ENCODE measurements at places on chromosomes 5 and 9.

- DNase-seq: no peak
Measured at GRCh38 chr5:25107853-25108252, 463.1 kb upstream of the CDH10 start.

DNA sequence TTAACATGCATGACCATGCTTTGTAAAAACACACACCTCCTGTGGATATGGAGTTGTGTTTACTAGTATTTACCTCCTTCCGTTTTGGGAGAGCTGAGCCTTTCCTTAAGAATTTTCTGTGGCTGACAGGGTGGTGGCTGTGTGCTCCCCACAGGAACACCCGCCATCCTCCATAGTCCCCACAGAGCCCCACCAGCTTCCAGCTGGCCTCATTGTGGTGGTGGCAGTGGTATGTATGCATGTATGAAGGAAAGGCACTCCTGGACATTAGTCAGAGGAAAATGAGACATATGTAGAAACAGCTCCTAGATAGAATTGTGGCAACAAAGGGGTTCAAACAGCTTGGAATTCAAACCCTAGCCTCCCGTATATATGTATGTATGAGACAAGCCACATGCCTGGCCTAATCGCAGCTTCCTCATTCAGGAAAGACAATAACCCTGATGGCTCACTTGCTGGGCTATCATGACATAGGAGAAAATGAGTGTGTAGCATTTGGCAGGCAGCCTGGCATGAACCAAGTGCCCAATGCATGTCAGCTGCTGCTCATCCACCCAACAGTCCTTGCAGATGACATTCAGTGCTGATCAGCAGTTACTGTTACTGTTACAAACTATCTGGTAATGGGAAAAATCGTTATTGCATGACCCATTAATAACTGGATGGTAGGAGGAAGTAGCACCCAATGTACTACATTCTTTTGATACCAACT lies 459.7 kb downstream of the EBF1 start:
- no peak for DNase-seq

DNA sequence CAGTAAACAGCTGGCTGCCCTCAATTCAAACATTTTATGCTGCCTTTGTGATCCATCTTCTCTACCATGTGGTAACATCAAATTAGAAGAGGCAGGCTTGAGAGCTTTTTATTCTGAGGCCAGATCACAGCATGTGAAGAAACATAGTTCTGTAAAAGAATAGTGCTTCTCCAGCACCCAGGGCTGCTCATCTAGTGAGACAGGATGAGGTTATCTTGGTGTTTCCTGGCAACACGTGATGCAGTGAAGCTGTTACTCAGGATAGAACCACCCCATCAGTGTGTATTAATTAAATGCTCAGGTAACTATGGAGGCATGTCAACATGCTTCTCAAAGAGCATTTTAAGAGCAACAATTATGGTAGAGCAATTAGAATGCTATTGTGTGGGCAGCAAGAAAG lies 400.5 kb upstream of the ACO1 start:
- DNase-seq: no peak

- DNase-seq: no peak
Measured at GRCh38 chr9:112194969-112195431, 19.9 kb upstream of the SUSD1 start.

GRCh38 chr9:70578720-70579119 lies 164.3 kb upstream of the KLF9 start:
- no peak for DNase-seq

GRCh38 chr5:111228520-111229220 lies 4.5 kb downstream of the CAMK4 start:
- DNase-seq: no peak

DNA sequence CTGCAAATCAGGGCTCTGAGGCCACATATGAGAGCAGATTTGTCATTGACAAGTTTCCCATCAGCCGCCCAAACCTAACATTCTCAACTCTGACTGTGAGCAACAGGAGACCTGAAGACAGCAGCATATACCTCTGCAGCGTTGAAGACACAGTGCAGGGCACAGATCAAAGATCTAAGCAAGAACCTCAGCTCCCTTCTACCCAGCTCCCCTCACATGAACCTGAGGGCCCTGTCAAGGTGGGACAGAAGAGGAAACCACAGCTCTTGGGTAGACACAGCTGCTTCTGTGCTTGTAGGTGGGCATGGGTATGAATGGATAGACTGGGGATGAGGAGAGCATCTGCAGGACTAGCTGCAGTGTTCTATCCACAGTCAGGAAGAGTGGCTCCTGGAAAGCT lies 8.7 kb upstream of the PRSS3 start:
- DNase-seq: no peak

- DNase-seq: peak; percentile 45
Measured at GRCh38 chr9:77488439-77489126, 159.5 kb downstream of the GNA14 start.

DNA sequence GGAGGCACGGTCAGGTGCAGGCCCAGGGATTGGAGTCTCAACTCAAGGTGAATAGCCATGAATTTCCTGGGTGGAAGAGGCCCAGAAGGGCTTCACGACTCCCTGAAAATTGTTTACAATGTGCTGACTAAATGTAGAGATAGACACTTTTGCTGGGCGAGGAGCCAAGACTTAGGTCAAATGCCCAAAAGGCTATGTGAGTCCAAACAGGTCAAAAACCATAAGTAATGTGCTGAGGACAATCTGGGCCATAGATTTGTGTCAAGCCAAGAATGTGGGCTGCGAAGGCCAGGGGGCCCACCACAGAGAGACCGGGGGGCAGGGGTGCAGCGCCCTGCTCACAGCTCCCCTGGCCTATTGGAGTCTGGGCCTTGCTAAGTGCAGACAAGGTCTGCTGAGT lies 197.8 kb downstream of the HSPA4 start:
- peak; percentile 41 for DNase-seq

- DNase-seq: no peak
Measured at GRCh38 chr5:138245717-138246116, 28.7 kb downstream of the GFRA3 start.

GRCh38 chr5:52657247-52657645 lies 130.5 kb upstream of the ITGA1 start:
- DNase-seq: peak; percentile 55

- no peak for DNase-seq
Measured at GRCh38 chr5:163434401-163434866, 3.0 kb upstream of the CCNG1 start.

DNA sequence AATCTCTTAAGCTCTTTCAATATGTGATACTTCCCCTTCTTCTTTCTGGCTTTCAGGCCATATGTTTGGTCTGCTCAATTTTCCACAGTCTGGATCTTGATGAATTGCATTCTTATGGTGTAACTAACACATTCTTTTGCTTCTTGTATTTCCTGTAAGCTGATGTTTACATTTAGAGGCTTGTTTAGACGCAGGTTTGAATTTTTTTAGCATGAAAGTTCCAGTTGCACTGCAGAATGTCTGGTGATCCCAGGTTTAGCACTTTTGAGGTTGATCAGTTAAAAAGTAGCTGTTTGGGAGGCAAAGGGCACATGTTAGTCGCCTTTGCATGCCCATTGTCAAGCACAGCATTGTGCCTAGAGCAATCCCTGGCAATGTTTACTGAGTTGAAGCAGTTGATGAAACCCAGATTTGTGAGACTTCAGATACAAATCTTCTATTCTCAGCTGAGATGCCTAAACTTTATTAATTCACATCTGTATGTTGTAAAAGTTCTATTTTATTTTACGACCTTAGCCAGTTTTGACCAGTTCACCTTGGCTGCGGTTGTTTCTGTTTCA lies 59.6 kb upstream of the SPATA31C2 start:
- peak; percentile 15 for DNase-seq

GRCh38 chr5:22329683-22330082 lies 523.5 kb downstream of the CDH12 start:
- DNase-seq: no peak

DNA sequence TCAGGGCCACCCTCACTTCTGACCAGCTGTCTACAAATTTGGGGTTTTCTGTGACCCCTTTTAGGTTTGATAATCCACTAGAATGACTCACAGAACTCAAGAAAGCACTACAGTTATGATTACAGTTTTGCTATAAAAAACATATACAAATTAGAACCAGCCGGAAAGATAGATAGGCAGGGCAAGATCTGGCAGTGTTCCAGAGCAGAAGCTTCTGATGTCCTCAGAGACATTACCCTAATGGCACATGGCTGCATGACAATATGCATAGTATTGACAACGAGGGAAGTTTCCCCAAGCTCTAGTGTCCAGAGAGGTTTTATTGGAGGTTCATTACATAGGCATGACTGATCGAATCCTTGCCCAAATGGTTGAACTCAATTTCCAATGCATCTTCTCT lies 158.1 kb downstream of the RAB3C start:
- no peak for DNase-seq

DNA sequence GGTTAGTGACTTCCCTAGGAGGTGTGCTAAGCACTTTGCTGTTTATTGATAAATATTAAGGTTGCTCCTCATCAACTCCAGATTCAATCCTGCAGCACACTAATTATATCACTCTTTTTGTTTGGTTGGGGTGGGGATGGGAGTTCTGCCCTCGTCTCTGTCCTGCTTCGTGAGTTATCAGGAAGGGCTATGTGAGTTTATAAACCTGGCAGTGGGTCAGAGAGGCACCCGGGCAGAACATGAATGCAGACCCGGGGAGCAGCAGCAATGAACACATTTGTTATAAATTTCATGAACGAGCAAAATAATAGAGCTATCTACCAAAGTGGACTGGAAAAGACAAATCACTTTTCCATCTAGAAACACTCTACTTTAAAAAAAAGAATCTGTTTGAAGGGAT lies 125.5 kb upstream of the WWC1 start:
- DNase-seq: no peak

DNA sequence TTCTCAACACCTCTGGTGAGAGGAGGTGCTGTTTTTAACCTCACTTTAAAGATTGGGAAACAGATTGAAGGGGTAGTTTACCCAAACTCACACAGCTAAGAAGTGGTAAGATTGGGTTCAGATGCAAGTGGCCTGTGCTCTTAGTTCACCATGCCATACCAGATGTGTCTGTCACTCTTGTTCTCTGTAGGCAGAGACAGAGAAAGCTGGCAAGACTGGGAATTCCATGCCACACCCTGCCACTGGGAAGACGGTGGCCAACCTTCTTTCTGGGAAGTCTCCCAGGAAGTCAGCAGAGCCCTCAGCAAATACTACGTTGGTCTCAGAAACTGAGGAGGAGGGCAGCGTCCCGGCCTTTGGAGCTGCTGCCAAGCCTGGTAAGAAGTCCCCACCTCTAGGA lies 11.0 kb downstream of the TCOF1 start:
- no peak for DNase-seq

DNA sequence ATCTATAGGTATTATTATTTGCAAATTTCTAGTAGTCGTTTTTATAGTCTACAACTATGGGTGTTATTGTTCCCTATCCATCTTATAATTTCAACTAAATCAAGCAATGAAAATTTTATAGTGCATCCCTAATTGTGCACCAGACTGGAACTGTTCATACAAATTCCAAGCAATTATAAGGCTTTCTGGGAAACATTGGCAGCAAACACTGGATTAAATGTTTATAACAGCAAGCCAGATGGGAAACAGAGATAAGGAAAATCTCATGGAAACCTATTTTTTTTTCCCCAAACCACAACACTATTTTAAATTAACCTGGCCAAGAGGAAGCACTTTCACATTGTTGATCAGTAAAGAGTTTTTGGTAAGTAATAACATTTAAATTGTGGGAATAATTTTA lies 524.3 kb downstream of the RASEF start:
- no peak for DNase-seq

DNA sequence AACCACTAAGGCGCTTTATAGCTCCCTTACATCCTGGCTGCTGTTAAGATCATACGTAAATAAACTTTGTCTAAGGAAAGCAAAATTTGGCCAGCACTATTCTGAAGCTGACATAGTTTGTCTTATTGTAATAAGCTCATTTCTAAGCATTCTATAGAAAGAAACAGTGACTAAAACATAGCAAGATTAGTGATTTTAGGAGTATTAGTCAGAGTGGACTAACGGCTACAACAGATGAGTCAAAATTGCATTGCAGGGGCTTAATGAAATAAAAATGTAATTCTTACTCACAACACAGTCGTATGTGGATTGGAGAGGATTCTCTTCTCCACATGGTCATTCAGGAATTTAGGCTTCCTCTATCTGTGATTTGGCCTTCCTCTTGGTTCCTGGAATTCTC lies 347.6 kb downstream of the GADD45G start:
- DNase-seq: no peak

DNA sequence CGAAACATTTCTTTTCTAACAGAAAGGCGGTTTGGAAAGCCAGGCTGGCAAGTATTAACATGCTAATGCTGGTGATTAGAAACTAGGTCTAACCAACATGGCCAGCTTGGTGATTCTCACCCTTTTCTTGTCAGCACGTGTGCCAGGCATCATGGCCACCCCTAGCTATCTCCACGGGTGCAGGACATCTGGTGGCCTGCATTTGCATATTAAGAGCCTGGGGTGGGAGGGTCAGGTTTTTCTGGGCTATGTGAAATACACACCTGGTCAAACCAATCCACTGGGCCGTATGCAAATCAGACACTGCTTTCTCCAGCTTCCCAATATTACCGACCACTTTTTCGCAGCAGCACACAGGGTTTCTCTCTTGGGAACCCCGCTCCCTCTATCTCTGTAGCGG lies 612.1 kb downstream of the PTPRD start:
- no peak for DNase-seq

GRCh38 chr9:21434202-21435014 lies 5.8 kb upstream of the IFNA1 start:
- DNase-seq: no peak

- DNase-seq: no peak
Measured at GRCh38 chr5:105057001-105057436, 1494.4 kb upstream of the NUDT12 start.

GRCh38 chr5:179309383-179309670 lies 35.9 kb downstream of the ADAMTS2 start:
- DNase-seq: no peak

DNA sequence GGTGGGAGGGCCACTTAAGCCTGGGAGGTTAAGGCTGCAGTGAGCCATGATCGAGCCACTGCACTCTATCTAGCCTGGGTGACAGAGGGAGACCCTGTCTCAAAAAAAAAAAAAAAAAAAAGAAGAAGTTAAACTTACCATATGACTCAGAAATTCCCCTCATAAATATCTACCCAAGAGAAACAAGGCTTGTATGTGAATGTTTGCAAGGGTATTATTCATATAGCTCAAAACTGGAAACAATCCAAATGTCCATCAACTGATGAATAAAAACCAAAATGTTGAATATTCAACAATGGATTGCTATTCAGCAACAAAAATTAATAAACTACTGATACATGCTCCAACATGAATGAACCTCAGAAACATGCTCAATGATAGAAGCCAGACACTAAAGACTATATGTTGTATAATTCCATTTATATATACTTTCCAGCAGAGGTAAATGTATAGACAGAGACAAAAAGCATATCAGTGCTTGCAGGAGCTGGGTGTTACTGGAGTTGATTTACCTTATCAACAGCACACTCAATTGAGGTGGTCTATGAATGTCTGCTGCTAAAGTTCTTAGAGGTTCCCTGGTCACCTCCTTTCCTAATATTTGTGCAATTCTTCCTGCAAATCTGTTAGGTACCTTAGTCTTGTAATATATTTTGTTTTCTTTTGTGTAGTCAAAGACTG lies 5.3 kb upstream of the SREK1 start:
- no peak for DNase-seq

DNA sequence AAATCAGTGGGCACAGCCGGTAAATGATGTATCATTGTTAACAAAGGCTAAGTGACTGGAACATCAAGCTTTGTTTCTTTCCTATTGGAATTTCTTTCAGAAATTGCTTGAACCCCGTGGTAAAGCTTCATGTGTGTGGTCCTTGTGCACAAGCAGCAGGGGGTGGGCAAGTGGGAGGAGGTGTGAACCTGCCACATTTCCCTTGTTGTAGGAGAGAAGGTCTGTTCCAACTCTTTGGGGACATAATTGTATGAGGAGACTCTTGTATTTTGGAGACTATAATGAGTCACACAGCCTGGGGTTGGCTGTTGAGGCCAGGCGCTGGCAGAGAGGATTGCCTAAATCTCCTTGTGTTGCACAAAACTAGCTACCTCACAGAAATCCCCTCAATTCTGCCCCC lies 620.5 kb downstream of the IRX1 start:
- no peak for DNase-seq
